Aorta (tissue), 5 donors: ENCODE measurements at places on chromosomes 2 and 18. TPM values are rescaled to one million over a fixed set of nuclear protein-coding genes. Genes with fewer than 3 reads are reported as not detected.

MC4R gene
- not detected for total RNA-seq

- no peaks in the 10 kb centered on the region for H3K36me3 ChIP-seq
- H3K27ac ChIP-seq: no peak overlapping the region
- H3K4me1 ChIP-seq: peaks cover 1% of the 10 kb centered on the region
- H3K4me3 ChIP-seq: peak overlapping the region; percentile 95
- no peaks in the 10 kb centered on the region for H3K27me3 ChIP-seq
Measured at GRCh38 chr2:190882856-190883582, 2.4 kb downstream of the GLS start.

- DNase-seq: no peak
- peaks cover 3% of the 10 kb centered on the region for H3K4me1 ChIP-seq
- H3K36me3 ChIP-seq: no peaks in the 10 kb centered on the region
- H3K27ac ChIP-seq: no peak overlapping the region
Measured at GRCh38 chr18:68178921-68179320, 536.0 kb downstream of the TMX3 start.

DNA sequence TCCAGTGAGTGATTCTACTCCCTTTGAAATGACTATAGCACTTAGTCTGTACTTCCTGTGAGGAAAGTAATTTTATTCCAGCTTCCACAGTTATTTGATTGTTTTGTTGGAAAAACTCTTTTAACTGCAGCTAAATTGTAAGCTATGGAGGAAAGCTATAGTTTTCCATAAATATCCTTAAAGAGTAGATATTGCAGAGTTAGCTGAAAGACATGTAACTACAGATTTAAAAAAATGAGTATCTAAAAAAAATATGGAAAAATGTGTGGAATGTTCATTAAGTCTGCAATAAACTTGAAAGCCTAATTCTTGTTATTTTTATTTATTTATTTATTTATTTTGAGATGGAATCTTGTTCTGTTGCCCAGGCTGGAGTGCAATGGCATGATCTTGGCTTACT is 56.8 kb upstream of the AQP4 start:
- no peak overlapping the region for H3K4me3 ChIP-seq
- no peaks in the 10 kb centered on the region for H3K4me1 ChIP-seq
- H3K36me3 ChIP-seq: no peaks in the 10 kb centered on the region
- H3K27me3 ChIP-seq: peaks cover 2% of the 10 kb centered on the region
- DNase-seq: no peak
- H3K27ac ChIP-seq: no peak overlapping the region

TMEFF2 gene
- total RNA-seq: not detected

GRCh38 chr18:32289483-32290075 is 99.7 kb downstream of the MEP1B start:
- H3K4me1 ChIP-seq: no peaks in the 10 kb centered on the region
- no peak overlapping the region for H3K4me3 ChIP-seq
- H3K27me3 ChIP-seq: no peaks in the 10 kb centered on the region
- H3K36me3 ChIP-seq: no peaks in the 10 kb centered on the region
- H3K27ac ChIP-seq: no peak overlapping the region
- DNase-seq: no peak
